ENCODE measurements at places on chromosomes 16 and 17.

DNA sequence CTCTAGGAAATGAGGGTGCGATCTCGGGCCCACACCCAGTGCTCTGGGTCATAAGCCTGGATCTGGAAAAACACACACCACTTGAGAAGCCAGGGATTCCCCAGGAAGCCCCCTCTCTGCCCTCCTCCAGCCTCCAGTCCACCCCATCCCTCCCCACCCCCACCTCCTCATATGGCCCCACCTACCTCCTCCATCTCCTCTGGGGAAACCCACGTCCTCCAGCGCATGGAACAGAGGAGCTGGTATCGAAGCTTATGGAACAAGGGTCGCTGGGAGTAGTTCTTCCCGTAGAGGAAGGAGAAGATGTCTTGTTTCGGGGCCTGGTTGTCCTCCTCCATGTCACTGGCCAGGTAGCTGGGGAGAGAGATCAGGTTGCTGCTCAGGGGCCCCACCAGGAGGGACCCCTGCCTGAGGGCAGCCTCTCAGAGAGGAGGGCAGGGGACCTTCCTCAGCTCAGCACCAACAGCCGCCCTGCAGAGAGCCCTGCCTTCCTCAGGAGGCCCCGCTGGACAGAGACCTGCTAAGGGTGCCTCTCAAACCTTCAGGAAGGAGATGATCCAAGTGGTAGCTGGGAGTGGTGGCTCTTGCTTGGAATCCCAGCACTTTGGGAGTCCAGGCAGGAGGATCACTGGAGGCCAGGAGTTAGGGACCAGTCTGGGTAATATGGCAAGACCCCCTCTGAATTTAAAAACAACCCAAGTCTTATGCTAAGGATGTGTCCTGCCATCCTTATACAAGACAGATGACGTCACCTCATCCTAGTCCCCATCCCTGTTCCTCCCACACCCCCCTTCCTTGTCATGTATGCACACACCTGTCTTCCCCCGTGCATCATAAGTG lies 5.0 kb downstream of the SPDYE4 start:
- no peak for DNase-seq

GRCh38 chr17:17582372-17582771 lies 9.1 kb downstream of the PEMT start:
- DNase-seq, result no peak

DNA sequence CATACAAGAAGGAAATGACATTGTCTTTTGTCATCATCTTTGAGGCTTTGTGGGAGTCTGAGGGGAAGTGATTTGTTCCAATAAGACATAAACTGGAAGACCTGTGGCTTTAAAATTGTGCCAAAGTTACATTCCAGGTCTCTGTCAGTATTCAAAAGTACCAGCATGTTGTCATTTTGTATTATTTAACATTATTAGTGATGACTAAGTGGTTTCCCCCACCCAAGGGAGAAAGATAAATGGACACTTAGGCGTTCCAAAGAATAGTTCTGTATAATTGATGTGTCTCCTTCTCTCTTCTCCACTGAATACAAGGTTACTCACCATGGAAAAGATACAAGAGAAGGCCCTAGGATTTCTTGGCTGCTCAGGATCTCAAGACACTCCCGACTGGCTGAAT lies 3.8 kb downstream of the CFAP97D1 start:
- DNase-seq, result no peak

DNA sequence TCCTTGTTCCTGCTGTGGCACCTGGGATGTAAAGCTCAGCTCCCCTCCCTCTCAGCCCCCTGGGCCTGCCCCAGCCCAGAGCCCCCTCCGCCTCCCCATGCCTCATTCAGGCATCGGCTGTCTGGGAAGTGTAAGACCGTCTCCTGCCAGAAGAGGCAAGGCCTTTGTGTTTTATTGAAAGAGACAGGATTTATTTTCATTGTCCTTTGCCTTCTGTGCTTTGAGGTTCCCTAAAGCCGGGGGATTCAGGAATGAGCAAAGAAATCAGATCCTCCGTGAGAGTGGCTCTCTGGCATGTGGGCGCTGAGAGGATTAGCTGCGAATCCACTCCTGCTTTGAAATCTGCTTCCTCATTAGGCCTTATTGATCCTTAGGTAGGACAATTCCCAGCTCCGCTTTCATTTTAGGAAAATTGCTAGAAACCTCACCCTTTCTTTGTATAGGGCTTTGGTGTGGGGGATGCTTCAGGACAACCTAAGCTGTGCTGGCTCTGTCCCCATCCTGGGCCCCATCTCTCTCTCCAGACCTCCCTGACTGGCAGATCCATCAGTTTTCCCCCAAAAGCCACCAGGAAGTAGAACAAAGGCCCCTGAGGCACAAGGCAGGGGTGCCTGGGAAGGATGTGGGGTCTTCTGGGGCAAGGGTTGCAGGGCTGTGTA lies 211.5 kb upstream of the TNRC6C start:
- no peak for DNase-seq

GRCh38 chr16:87326151-87326571 lies 9.0 kb upstream of the C16orf95 start:
- DNase-seq, result no peak

DNA sequence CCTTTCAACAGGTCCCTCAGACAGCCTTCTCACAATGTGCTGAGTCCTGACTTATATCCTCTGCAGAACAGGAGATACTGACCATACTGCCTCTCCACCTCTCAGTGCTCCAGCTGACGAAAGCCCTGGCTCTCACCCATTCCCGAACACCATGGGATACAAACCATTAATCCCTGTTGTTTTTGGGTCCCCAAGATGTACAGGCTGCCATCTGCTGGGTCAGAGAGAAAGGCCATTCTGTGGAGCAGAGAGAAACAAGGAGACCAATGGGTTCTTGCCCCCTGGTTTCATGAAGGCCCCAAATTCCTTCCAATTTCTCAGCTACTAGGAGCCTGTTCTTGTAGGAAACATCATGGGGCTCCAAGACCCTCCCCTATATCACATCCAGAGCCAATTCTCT lies 3.0 kb downstream of the ERN2 start:
- no peak for DNase-seq

- no peak for DNase-seq
These were observed 18.3 kb upstream of the IL21R start for GRCh38 chr16:27383556-27384243.

DNA sequence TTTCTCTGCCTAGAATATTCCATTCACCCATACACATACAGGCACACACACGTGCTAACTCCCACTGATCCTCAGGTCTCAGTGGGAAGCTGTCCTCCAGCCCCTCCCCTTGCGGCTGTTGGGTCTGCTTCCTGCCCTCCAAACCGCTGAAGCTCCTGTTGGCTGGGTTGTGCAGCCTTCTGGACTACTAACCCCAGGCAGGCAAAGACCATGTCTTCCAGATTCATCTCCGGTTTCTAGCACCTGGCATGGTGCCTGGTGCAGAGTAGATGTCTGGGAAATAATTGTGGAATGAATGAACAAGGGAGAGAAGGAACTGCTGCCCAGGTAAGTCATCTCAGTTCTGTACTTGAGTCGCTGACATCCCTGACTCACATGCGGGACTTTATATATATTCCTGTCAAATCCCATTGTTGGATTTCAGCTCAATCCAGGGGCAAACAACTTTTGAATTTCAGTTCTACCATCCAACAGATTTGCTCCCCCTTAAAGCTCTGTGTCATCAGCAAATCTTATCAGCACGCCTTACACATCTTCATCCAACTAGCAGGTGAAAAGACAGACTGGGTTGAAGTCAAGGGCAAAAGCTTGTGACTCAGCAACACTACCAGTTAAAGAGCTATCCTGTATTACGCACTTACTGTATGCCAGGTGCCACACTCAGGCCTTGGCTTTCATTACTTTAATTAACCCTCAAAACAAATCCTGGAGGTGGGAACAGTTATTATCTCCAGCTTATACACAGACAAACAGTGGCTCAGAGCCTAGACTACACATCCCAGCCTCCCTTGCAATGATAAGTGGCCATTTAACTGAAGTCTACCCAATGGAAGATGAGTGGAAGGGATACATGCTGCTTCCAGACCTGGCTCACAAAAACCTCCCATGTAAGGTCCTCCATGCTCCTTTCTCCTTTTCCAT lies 51.1 kb downstream of the SRCIN1 start:
- DNase-seq, result no peak

DNA sequence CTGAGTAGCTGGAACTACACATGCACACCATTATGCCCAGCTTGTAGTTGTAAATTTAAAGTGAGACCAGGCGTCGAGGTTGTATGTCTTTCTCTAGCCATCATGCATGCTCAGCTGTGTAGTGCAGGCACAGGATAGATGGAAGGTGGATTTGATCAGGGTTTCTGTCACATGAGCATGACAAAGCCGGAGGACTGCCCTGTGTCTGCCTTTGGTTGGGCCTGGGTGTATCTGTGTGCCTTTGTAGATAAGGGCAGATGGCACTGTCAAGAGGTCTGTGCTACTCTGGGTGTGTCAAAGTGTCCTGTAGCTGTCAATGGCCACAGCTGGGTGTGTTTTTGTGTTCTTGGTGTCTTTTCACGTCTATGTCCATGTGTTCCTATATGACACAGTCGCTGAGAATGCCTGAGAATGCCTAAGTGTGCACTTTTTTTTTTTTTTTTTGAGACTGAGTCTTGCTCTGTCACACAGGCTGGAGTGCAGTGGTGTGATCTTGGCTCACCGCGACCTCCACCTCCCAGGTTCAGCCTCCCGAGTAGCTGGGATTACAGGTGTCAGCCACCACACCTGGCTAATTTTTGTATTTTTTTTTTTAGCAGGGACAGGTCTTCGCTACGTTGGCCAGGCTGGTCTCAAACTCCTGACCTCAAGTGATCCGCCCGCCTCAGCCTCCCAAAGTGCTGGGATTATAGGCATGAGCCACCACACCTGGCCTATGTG lies 4.1 kb upstream of the NAGS start:
- no peak for DNase-seq

DNA sequence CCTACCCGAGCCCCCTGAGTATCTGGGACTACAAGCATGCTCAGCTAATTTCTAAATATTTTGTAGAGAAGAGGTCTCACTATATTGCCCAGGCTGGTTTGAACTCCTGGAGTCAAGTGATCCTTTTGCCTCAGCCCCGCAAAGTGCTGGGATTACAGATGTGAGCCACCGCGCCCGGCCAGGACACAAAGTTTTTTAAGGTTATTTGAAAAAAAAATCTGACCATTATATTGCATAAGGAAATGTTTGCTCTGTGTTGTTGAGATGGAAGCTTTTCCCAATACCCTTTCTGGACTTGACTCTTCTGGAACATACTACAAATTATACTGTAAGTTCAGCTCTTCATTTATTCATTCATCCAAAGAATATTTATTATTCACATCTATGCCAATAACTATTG lies 133.3 kb upstream of the TMEM97 start:
- DNase-seq, result no peak

DNA sequence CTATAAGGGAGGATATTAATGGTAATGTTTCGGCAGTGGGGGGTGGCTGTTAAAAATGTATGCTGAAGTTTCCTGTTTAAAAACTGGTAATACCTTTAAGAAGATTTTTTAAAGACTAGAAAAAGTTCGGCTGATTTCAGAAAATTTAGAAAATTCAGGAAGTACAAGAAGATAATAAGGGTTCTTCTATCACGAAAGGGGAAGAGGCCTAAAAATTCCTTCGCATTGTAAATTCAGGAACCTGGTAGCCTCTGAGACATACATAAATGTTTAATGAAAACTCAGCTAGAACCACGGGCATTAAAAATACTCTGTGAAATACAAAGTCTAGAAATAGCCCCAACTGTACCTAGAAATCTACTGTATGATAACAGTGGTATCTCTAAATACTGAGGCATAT lies 181.2 kb downstream of the PARN start:
- DNase-seq, result no peak

- DNase-seq, result no peak
These were observed 18.2 kb downstream of the PCTP start for GRCh38 chr17:55768936-55769624.

Data from H9 (cell line).